ENCODE measurements at places on chromosomes 1 and 21.

DNA sequence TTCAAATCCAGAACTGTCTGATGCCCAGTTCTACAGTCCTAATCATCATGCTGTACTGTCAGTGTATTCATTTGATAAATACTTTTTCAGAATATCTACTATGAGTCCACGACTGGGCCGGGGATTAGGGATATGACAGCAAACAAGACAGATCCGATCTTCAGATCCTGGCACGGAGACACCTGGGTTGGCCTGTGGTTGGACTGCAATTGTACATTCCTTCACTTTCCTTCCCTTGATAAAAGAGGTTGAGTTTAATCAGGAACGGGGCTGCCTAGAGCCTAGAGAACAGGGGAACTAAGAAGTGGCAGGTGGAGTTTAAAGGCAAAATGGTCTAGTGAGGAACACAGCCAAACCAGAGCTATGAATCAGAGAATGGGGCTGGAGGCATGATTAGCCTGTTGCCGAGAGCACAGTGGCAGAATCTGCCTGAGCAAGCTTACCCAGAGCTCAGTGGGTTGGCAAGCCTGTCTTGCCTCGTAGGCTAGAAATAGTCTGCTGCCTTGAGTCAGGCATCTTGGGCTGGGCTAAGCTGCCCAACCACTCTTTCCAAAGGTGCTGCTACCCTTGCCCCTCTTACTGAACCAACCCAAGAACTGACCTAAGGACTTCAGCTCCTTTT lies 38.1 kb upstream of the PTCH2 start:
- peak; percentile 5 for DNase-seq

DNA sequence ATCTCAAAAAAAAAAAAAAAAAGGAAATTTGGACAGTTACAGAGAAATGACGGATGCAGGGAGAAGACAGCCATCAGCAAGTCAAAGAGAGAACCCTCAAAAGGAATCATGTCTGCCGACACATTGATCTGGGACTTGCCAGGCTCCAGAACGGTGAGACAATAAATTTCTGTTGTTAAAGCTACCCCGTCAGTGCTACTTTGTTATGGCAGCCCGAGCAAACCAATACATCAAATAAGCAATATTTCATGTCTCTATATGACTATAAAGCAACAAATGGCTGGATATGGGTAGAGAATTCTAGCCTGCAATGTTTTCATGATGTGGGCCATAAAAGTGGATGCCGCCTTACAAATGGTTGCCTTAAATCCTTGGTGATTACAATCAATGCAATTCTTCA lies 23.3 kb upstream of the FAM89A start:
- DNase-seq = no peak

- no peak for DNase-seq
Measured at GRCh38 chr1:91712981-91713841, 172.7 kb downstream of the TGFBR3 start.

DNA sequence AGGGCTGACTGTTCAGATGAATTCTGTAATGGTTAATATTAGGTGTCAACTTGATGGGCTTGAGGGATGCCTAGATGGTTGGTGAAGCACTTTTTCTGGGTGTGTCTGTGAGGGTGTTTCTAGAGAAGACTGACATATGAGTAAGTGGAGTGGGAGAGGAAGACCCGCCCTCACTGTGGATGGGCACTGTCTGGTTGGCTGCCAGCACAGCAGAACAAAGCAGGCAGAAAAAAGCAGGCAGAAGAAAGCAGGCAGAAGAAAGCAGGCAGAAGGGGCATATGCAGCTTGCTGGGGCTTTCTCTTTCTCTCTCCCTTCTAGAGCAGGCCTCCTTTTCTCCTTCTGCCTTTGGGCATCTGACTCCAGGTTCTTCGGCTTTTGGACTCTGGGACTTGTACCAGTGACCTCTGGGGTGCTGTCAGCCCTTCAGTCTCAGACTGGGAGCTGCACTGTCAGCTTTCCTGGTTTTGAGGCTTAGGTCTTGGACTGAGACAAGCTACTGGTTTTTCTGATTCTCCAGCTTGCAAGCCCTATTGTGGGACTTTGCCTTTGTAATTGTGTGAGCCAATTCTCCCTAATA lies 42.9 kb upstream of the CD2 start:
- DNase-seq = no peak

- no peak for DNase-seq
Measured at GRCh38 chr1:197362871-197363270, 94.8 kb downstream of the CRB1 start.

DNA sequence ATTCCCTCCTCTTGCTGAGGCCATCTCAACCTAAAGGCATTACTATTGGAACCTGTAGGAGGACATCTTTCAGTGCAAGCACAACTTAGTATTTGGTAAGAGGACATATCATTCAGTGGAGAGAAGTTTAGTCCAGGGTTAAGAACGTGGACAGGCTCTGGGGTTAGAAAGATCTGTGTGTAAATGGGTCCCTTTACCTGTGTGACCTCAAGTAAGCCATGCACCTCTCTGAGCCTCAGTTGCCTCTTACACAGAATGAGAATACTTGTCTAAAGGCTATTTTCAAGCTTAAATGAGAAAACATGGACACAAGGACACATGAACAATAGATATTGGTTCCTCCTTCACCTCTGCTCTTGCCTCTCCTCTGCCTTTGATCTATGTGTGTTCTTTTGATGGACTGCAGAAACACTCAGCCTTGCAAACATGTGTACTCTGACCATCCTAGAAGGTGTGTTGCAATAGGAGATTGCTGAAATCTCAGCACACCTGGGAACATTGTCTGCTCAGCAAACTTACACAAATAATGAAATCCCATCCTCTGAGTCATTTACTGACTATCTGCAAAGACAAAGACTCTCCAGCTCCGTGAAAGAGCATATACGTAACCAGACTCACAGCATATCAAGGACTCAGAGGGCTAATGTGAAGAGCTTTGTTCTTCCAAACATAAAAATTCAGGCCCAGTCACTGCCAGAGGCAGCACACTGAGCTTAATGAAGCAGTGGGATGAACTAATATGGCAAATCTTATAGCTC lies 143.8 kb downstream of the DAB1 start:
- no peak for DNase-seq

GRCh38 chr1:207428783-207429182 lies 25.3 kb upstream of the CR2 start:
- no peak for DNase-seq

- no peak for DNase-seq
Measured at GRCh38 chr1:205013683-205014367, 29.2 kb upstream of the CNTN2 start.

GRCh38 chr1:41006942-41007865 lies 14.3 kb downstream of the SLFNL1 start:
- no peak for DNase-seq

- no peak for DNase-seq
Measured at GRCh38 chr1:35030756-35031446, 844 bp downstream of the ZMYM6 start.

- DNase-seq = no peak
Measured at GRCh38 chr1:201295861-201296260, 12.6 kb downstream of the PKP1 start.

DNA sequence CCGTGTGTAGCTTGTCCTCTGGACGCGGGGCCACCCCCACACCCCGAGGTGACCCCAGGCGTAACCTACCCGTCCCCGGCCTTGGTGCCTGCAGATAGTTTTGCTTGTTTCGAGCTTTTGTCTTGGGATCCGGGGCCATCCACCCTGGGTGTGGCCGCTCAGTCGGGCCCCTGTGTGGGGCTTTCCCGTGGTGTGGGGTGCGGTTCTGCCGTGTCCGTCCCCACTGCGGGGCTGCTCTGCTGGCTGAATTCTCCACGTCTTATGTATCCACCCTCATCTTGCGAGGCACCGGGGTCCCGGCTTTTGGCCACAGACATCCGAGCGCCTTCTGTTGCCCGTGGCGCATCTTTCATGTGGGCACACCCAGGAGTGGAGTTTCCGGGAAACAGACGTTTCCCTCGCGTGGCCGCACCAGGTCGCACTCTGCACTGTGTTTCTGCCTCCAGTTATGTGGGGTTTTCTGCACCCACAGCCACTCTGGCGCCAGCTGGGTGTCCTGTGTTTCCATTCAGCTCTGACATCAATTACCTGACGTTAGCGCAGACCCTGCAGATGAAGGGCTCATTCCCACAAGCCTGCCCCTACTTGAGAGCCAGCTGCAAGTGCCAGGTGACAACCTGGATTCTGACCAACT lies 64.9 kb downstream of the PRKCZ start:
- no peak for DNase-seq

DNA sequence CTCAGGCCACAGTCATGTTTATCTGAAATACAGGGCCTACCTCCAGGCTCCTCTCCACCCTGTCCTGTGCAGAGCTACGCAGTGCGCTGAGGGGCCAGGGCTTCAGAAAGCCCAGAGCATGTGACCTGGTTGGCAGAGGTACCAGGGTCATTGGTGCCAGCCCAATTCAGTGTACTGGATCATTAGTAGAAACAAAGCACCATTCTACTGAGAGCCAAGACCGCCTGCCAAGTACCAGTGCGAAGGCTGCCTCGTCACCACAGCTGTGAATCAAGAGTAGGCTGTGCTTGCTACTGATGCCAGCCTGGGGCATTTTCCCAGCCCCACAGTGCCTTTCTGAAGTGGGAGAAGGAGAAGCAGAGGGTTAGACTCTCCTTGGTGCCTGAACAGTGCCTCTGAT lies 59.8 kb downstream of the CAPN9 start:
- no peak for DNase-seq

DNA sequence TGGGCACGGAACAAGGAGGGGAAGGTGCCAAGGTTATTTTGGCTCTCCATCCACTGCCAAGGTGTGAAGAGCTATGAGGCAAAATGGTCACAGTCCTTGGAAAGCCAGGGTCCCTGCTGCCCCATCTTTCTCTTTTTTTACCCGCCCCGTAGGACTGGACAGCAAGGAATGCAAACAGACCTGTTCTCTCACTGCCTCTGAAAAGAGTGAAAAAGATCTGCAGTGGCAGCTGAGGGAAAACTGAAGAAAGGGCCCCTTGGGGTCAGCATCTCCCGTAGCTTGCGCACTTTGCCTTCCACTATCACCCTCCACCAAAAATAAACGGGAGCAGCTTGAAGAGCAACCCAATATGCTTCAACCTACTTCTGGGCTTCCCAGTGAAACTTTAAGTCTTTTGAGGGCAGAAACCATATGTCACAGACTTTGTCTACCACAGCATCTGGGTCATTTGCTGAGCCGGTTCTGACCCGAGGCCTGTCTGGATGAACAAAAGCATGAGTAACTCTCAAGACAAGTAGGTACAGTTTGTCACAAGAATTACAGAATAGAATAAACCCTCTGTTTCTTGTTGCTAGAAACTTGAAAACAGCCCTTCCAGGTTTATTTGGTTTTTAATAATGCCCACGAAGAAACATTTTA lies 9.4 kb upstream of the KIF14 start:
- DNase-seq = no peak

DNA sequence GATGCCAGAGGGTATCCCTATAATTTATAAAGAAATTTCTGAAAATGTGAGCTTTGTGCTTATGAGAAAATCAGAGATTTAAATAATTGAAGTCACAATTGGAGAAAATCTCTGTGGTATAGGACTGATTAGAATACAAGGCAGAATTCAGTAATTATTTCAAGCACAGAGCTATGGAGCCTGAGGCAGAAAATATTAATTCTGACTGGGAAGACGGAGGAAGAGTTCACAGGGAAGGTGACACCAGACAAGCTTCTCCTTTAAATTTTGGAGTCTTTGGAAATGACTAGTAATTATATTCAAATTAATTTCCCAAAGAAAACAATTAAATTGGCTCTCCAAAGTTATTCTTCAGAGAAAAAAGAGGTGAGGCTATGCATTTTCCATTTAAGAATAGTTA lies 121.5 kb downstream of the CHRM3 start:
- DNase-seq = no peak

GRCh38 chr1:24094554-24094953 lies 17.4 kb downstream of the MYOM3 start:
- DNase-seq = no peak

DNA sequence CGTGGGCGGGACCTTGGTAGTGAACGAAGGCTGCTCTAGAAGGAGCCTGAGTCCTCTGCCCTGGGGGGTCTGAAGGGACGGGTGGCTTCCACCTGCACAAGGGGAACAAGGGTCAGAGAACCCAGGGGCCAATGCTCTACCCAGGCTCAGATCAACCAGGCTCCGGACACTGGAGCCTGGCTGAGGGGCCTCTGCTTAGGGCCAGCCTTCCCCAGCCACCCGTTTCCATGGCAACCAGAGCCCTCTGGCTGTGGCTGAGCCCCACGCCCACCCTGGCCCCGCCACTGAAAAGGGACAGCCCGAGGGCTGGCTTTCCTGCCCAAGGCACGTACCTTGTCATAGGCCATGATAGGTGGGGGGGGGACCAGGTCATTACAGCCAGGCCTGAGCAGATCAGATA lies 724.6 kb downstream of the PTPRU start:
- no peak for DNase-seq

- no peak for DNase-seq
Measured at GRCh38 chr21:32411350-32412161, 950 bp upstream of the EVA1C start.

GRCh38 chr1:206699626-206700025 lies 14.9 kb downstream of the MAPKAPK2 start:
- DNase-seq = no peak

DNA sequence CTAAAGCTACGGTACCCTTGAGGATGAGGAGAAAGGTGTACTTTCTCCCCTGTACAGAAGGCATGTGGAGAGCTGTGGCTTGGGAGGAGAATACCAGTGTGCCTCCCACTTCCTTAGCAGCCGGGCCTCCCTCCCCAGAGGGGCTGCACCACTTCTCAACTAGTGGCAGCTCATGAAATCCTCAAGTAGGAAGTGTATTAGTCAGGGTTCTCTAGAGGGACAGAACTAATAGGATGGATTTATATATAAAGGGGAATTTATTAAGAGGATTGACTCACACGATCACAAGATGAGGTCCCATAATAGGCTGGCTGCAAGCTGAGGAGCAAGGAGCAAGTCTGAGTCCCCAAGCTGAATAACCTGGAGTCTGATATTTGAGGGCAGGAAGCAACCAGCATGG lies 53.1 kb upstream of the PPP2R5A start:
- no peak for DNase-seq

DNA sequence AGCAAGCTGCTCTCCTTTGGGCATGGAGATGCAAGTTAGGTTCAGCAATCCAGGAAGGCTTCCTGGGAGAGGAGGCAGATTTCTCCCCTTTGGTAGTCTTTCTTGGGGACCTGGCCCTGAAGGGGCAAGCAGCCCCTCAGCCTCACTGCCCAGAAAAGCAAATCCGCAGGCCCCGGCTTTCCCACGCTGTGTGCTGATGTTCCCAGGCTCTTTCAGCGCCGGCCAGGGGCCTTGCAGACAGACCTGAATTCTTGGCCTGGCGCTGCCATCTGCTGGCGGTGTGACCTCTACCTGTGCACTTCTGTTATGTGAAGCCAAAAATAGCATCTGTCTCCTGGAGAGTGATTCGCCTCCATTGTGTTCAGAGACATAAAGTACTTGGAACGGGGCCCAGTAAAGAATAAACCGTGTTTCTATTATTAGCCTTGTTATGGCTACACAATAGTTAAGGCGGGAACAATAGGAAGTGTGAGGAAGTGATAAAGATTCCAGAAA lies 64.8 kb downstream of the ALPL start:
- DNase-seq = peak; percentile 70

DNA sequence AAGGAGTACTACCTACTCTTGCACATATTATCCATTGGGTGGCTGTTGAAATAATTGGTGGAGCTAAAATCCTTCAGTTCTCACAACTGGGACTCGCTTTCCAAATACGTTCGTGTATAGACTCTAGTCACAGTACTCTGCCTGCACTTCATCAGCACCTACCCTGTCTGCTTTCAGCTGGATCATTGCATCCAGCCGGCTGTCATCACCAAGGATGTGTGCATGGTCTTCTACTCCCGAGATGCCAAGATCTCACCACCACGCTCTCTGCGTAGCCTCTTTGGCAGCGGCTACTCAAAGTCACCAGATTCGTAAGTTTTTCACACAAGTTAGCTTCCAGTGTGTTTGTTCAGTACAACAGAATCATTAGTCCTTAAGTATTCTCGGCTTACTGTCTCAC lies 37.3 kb upstream of the PGD start:
- no peak for DNase-seq

- no peak for DNase-seq
Measured at GRCh38 chr21:45719177-45719802, 75.8 kb downstream of the PCBP3 start.

All from brain pericyte (primary cell).